ENCODE measurements at places on chromosomes 6 and 20.

DNA sequence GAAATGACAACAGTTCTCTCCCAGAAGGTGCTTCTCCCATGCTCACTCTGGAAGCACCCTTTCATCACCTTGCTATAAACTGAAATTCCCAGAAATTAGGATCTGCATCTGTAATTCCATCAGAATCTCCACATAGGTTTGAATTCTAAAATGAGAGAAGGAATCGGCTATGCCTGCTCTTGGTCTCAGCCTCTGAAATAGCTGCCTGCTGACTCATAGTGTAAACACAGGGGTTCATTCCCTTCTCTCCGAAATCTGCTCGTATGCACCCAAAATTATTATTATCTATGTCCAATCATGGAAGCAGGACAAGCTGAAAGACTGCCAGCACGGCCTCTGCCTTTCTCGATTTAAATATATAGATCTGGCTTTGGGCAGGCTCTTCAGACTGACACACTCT is 74.6 kb upstream of the TAB2 start:
- DNase-seq: no peak

- DNase-seq: no peak
Observed at GRCh38 chr20:45866454-45866853, 9.0 kb downstream of the ZSWIM3 start.

- no peak for DNase-seq
Observed at GRCh38 chr6:100309174-100309573, 155.5 kb downstream of the SIM1 start.

DNA sequence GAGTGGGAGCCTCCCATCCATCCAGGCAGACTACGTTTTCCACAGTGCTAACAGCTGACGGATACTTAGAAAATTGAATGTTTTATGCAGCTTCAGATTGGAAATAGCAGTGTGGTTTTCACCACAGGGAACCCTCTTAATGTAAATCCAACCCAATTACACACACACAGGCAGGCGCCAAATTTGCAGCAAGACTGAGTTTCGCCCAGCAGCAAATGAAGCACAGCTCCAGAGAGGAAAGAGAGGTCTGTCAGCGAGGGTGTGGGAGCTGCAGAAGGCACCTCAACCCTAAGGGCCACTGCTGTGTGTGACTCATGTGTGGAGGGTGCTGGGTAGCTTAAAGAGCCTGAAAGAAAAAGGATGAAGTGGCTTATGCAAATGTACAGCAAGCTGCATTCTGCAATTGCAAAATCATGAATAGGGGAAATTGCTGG is 365.7 kb downstream of the MAFB start:
- DNase-seq: no peak

DNA sequence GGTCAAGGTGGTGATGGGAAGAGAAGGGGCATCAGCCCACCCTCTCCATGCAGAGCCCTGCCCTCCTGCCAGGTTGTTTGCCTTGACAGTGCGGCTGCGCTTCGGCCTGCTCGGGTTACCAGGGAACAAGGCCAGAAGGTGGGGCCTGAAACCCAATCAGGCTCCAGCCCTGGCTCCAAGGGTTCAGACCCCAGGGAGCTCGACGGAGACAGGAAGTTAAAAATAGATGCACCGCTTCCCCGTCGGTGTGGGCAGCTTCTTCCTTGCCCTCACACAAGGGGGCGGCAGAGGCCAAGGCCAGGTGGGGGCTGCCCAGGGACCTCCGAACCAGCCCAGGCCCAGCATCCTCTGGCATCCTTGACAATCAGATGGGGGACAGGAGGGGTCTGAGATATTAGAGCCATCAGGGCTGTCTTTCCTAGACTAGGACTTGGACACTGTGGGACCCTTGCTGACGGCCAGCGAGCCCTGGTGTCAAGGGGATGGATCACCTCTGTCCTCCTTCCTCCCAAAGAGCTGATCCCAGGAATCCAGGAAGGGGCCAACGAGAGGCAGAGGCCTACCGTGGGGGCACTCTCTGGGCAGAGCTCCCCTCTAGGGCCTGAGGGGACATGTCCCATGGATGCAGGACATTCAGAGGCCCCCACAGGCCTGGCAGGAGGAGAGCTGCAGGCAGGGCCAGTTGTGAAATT is 65.2 kb downstream of the RIPOR3 start:
- no peak for DNase-seq

DNA sequence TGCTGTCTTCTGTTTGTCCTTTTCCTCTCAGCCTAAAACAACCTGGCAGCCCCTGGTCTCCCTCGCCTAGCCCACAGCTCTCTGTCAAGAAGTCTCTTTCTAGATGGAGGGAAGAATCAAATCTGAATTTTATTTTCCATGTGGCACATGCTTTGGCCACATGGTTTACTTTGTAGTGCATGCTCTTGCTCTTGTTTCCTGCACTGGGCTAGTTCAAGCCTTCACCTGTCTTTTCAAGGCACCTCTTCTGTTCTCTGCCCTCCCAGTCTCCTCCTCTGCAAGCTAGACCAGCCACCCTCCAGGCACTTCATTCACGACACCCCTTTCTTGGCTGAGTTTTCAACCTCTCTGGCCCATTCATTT is 7.6 kb downstream of the PPP1R14C start:
- DNase-seq: no peak

DNA sequence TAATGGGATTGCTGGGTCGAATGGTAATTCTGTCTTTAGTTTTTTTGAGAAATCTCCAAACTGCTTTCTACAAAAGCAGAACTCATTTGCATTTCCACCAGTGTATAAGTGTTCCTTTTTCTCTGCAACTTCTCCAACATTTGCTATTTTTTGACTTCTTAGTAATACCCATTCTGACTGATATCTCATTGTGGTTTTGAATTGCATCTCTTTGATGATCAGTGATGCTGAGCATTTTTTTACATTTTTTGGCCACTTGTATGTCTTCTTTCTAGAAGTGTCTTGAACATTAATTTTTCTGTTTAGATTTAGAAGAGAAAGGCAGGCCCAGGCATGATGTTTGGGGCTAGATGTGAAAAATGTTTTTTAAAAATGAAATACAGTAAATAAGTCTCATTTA is 553.1 kb upstream of the MAN1A1 start:
- no peak for DNase-seq

DNA sequence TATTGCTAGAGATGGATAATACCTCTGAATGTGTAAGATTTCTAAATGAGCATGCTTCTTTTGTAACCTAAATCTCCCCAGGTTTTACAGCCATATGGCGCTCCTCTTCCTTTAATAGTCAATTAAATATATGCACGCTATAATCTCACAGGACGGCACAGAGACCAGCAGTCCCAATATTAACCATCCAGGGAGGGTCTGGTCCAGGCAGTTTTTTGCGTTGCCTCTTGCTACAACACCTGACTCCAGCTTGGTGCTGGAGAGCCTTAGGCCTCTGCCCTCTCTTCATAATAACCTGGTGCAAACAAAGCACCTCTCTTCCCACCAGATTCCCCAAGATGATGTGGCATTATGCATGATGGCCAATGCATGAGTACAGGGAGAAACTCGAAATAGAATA is 183.4 kb downstream of the LY86 start:
- no peak for DNase-seq

DNA sequence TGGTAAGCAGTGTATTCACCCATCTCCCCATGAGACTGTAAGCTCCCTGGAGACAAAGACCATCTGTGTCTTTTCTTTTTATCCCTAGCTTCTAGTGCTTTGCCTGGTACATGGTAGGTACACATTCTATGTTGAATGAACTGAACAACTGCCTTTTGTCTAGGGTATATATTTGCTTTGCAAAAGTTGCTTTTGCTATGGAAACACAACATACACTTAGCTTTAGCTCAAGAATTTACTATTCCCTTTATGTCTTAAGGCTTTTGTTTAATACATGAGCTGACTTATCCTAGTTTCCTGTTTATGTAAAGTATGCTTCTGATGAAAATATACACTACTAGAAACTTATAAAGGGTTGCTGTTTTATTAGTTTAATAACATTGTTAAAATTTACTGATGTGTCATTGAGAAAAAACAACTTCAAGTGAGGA is 198.2 kb downstream of the PRL start:
- DNase-seq: no peak
